ENCODE measurements at places on chromosomes 5 and 9. TPM values are rescaled to one million over a fixed set of nuclear protein-coding genes. Genes with fewer than 3 reads are reported as not detected.

- no peak for DNase-seq
These were observed 10.3 kb upstream of the DOCK2 start for GRCh38 chr5:169626779-169627178.

Gene ZNF454
- total RNA-seq, result 4.2 TPM

Gene PCDHB13
- 5.9 TPM for total RNA-seq

- DNase-seq, result peak; percentile 16
These were observed 21.1 kb downstream of the PITX1 start for GRCh38 chr5:135012951-135013391.

Gene PCDHGA3
- 4.0 TPM for total RNA-seq

Gene C9orf153
- total RNA-seq, result not detected

Gene F12
- 4.2 TPM for total RNA-seq

GRCh38 chr5:68290260-68290674 is 74.7 kb downstream of the PIK3R1 start:
- DNase-seq, result peak; percentile 76

Gene QRFP
- total RNA-seq, result not detected

Gene WDR31
- total RNA-seq, result 8.7 TPM

Gene NMUR2
- not detected for total RNA-seq

Gene VCAN
- total RNA-seq, result 226 TPM

DNA sequence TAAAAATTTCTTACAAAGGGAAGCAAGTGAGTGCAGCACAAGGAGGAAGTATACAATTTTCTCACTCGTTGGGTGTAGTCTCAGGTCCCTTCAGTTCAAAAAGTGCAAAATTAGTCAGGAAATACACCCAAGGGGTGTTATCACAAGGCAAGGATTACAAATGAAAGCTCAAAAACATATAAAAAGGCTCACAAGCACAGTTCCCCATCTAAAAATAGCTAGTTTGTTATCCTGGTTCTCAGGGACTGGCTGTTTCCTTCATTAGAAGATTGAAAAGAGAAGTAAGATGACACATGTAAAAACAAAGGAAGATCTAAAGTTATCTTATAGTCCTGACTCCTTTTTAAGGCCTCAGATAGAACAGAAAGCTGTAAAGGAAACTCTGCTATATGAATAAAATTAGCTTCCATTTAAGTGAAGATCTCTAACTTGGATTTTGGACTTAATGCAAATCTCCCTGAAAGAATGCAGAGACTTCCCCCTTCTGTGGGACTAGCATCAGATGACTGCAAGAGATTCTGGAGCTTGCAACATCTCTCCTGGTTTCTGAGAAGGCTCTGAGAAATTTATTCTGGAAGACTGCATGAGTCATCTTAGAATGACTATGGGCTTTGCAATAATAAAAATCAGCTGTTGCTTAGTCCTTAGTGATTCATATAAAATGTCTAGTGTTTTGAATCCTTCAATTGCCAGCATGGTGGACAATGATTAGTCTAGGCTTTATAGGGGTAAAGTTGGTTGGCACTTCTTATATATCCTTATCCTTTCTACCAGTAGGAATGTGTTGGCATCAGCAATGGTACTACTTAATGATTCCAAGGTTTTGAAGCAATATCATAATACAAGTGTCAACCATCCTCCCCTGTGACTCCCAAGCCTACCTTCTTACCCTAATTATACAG is 25.4 kb downstream of the DAB2 start:
- DNase-seq, result peak; percentile 45

Gene WDR55
- 20.8 TPM for total RNA-seq

DNA sequence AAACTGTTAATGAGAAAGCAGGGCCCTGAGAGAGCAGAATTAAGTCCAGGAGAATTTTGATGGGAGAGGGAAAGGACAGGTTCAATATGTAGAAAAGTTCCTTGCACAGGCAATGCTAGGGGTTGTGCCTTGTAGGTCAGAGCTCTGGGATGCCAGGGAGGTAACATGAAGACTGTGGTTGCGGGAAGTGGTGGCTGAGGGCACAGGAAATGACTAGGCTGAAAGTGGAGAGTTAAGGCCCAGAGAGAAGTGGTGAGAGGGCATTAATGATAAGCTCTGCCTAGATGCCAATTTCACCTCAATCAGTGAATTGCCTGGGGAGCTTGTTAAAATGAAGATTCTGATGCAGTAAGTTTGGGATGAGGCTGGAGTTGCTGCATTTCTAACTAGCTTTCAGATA is 31.5 kb upstream of the PPP3R2 start:
- DNase-seq, result no peak

DNA sequence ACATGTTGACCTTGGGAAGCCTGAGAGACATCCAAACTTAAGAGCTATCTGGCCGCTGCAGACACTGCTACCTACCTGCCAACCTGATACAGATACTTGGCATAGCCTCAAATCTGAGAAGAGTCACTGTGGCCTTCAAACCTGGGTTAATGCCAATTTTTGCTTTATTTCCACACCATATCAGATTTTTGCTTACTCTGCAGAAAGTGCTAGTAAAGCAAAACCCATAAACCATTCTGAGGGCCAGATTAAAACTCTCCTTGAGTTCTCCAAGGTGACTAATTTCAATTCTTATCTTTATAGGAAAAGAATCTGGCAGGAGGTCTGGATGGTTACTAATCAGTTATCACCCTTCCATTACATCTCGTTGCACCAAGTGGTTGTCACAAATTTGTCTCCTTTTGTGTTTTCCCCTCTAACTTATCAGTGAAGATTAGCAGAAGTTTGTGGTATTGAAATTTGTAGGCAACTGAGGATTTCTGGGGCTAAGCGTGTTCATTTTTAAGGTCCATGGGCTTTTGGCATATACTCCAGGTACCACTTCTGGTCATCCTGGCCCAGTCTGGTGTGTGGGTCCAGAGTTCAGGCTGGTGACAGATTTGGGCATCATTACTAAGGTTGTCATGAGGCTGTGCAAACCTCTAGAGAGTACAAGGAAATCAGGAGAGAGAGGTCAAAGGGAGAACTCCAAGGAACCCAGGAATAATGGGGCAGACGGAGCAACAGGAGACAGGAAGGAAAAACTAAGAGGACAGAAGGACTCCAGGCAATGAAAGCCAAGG is 177.9 kb downstream of the TSSK1B start:
- no peak for DNase-seq

Gene GNE
- 48.1 TPM for total RNA-seq

DNA sequence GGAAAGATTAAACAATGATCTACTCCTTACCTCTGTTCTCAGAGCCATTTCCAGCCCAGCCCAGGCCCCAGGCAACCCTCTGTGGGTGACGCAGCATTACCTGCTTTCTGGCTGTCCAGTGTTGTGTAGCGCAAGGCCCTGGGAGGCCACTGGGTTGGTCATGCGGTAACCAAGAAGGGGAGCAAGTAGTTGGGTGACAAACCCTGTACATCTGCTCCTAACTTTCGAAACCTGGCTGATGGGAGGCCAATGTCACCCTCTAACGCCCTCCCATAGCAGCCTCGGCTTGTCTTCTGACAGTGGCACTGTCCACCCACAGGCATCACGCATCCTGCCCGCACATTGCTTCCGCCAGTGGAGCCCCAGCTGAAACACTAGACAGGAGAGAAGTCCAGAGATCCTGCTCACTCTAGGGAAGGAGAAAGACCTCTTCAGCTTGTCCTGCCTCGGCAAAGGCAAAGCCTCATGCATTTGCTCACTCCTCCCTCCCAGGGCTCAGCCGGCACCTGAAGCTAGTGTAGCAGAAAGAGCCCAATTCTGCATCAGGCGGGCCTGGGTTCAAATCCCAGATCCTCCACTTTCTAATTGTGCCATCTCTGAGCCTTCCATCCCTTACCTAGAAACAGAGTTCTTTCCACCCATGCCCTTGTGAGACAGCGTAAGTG is 94.6 kb downstream of the ADAMTS2 start:
- peak; percentile 7 for DNase-seq

DNA sequence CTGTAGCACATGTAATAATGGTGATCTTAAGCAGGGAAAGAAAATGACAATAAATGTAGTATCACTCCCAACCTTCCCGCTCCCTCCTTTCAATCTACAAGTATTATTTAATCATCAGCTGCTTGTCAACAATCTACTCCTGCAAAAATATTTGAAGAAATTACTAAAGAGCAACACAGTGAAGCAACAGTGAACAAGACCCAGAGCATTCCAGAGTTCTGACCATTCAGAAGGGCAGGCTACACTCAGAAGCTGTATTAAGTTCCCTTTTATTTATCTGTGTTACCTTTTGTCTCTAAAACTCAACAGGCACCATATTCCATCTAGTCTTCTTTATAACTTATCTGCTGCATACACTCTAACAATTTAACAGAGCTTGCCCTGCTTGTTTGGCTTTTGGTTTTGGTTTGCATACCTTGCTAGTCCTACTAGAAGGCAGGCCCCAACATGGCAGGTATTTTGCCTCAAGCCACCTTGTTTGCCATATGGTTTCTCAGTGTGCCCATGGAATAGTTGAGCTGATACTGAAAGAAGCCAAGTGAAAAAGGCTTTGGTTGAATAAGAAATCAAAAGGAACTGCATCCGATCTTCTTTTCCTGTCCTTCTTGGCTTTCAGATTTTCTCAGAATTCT is 253.9 kb downstream of the CEMIP2 start:
- no peak for DNase-seq

Gene IL9
- total RNA-seq, result not detected

Gene PCDHGA8
- total RNA-seq, result 1.8 TPM

GRCh38 chr9:27384262-27385014 is 87.5 kb upstream of the EQTN start:
- no peak for DNase-seq

DNA sequence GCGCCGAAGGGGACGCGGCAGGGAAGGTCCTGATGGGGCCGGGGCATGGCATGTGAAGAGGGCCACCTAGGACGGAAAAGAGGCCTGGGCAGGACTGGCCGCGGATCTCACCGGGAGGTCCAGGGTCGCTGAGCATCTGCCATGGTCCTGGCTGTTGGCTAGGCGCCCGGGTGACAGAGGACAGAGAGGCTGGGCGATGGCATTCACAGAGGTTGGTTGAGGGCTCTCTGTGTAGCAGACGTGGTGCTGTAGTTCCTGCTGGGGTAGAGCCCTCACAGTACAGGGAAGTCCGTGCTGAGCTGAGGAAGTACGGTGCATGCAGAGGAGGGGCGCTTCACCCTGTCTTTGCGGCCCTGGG is 427 bp downstream of the PCYOX1L start:
- no peak for DNase-seq

DNA sequence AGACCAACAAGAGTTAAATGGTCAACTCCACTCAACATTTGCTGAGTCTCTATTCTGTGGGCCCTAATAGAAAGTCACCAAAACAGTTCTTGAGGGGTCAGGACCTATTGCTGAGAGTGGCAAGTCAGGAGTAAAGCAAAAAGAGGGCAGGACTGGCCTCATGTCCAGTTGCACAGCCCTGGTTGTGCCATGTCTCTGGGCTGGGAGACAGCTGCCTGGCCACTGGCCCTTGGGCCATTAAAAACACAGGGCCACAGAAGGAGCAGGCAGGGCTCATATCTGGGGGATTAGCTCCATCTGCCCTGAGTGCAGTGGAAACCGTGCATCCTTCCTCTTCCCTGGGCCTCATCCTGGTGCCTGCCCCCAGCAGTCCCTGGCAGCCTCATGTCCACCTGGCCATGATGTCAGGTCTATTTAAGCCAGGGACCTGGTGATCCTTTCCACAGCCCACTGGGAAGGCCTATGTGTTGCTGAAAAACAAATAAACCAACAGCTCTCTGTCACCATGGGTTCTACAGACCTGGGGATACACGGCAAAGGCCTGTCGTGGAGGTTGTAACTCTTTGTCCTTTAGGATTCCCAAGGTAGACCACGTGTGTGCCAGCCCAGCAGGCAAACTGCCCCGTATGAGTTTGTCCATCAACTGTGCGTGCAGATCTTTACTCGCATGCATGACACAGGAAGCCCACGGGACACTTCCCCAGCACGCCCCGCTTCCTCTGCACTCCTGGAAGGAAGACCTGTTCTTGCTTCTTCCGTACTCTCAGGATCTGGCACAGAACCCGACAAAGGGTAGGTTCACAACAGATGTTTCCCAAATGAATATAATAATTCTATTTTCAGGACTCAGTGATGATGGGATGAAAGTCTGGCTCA is 148.8 kb downstream of the MTX3 start:
- DNase-seq, result no peak

Gene MOB3B
- total RNA-seq, result 22.5 TPM
